ENCODE measurements at places on chromosomes 2 and 18.

GRCh38 chr2:1418566-1418965 lies 5.3 kb downstream of the TPO start:
- DNase-seq: no peak

DNA sequence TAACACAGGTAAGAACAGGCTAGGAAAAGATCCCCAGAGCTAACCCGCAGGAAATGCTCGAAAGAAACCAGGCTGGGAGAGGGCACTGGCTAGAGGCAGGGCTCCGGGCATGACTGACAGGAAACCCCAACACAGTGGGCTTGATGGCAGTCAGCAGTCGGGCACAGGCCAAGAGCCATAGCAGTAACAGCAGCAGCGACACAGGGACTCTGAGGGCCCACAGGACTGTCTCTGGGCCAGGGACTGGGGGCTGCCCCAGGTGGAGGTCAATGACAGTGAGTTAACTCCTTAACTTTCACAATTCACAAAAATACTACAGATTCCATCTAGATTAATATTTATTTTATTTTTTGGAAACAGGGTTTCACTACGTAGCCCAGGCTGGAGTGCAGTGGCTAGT lies 37.3 kb upstream of the ASPRV1 start:
- no peak for DNase-seq

GRCh38 chr2:43944915-43945314 lies 50.9 kb downstream of the LRPPRC start:
- no peak for DNase-seq

DNA sequence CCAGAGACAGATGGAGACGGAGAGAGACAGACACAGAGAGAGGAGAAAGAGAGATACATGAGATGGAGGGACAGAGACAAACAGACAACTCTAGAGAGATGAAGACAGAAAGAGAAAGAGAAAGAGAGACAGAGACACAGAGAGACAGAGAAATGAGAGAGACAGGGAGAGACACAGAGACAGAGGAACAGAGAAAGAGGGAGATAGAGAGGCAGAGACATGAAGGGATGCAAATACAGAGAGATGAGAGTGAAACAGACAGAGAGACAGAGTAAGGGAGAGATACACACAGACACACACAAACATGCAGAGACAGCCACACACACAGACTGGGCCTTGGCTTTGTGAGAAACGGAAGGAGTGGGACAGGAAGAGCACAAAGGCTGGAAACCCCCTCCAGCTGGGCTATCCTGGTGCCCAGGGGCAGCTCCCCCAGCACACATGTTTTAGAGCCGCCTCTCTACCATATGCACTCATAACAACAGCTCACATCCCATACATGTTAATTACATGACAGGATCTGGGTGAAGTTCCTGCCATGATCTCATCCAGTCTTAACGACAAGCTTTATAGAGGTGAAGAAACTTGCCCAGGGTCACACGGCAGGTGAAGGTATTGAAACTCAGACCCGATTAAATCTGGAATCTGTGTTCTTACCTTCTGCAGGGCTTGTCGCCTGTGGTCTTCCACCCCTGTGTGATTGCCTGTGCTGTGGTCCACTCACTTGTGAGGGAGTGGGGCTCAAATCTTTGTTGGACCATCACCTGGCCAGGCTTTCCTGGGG lies 32.4 kb downstream of the IL18R1 start:
- DNase-seq: no peak

DNA sequence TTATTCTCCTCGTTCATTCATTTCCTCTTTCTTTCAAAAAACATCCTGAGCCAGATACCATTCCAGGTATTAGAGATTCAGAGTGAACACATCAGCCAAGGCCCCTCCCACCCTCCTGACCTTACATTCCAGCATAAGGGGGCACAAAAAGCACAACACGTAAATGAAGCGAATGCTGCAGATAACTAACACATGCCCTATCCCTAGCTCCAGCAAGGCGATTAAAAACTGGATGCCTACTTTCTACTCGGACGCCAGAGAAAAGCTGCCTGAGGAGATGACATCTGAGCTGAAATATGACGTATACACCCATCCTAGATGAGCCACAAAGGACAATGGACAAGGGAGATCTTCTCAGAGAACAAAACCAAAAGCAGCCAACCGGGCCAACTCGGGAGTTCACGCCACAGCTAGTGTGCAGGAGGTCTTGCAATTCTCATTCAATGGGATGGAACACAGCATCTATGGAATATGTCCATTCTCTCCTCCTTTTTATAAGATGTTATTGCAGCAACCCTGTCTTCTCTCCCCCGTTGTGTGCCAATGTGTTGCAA lies 33.5 kb downstream of the FEZ2 start:
- no peak for DNase-seq

DNA sequence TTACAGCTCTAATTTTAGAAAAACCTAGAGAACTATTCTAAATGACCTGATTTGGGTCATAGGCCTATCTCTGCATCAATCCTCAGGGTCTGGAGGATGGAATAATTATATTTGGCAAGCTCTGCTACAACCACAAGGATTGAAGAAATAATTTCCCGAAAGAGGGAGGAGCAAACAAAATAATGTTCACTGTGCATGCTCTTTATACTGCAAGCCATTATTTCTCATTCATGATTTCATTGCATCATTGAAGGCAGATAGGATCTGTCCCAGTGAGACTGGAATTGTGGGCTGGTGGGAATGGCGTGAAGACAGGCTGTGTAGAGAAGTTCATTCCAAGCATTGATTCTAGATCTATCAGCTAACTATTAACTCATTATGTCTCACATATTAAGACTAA lies 12.7 kb upstream of the MAPRE2 start:
- no peak for DNase-seq

DNA sequence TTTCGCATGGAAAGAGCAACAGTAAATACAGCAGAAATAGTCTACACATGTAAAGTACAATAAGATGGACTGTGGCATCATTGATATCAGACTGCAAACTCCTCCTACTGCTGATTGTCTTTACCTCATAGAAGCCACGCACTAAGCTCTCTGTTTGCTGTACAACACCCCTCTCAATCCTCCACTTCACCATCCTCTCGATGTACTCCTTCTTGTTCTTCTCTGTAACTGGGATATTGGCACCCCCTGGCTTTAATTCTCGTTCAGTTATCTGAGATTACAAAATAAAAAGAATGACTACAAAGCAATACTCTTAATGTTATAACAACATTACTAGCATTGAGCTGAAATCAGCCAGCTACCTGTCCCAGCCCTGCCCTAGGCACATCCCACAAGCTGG lies 49.3 kb upstream of the STK17B start:
- DNase-seq: no peak

- no peak for DNase-seq
Measured at GRCh38 chr18:12911025-12911928, 27.2 kb upstream of the PTPN2 start.

- no peak for DNase-seq
Measured at GRCh38 chr2:3094999-3095958, 282.3 kb downstream of the EIPR1 start.

- no peak for DNase-seq
Measured at GRCh38 chr18:46252759-46253158, 148.6 kb downstream of the HAUS1 start.

DNA sequence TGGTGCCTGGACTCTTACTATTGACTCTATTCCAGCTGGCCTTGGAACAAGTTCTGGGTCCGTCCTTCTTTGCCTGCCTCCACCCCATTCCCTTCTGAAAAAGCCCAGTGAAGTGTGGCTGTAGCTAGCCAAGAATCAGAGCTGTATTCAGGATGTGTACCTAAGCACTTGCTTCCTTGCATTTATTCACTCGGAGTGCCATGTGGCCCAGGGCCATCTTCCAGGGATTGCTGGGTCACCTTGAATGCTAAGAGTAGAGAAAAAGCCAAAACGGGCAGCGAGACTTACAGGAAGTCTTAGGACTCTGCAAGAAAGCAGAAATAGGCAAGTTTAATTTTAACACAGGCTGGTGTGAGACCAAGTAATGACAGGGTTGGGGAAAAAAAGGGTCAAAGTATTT lies 4.1 kb downstream of the ITGA6 start:
- DNase-seq: no peak

- no peak for DNase-seq
Measured at GRCh38 chr2:120859814-120860578, 124.3 kb downstream of the GLI2 start.

GRCh38 chr18:9613550-9614400 lies 584 bp downstream of the PPP4R1 start:
- no peak for DNase-seq

GRCh38 chr18:58491113-58491696 lies 137.7 kb downstream of the ALPK2 start:
- DNase-seq: no peak

DNA sequence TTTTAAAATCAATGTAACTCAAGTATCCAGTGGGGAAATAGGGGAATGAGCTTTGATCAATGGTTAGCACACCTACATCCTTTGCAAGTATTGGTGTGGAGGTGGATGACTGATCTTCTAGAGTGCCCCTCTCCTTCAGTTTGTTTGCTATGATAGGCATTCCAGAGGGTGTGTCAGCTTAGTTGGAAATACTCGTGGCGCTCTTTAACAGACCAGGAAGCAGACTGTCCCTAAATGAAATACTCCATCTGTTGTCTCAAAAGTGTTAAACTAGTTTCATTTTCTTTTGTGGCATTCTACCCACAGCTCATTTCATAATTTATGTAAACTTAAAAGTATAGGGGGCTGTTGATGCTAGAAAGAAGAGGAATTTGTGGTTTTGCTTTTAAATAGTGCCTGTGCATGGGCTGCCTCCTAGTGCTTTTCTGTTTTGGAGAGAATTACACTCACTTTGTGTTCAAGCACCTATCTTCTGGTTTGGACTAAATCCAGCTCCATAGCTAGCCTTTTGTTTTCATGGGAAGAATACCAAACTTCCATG lies 66.2 kb downstream of the STAT1 start:
- no peak for DNase-seq

DNA sequence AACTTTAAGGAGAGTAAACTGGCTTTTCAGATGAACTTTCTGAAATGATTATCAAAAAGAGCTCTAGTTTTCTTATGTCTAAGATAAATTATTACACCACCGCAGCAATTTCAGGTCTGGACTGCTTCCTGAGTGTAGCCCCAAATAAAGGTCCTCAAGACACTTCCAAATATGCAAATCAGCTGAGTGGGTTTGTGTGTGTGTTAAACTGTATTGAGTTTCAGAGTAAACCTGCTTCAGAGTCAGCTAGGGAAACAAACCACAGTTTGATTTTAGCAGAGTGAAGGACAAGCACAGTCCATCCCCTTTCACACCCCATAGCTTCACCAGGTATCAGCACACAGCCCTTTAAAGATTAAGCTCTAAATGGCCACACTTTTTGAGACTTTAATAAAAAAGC lies 168.7 kb downstream of the NRXN1 start:
- no peak for DNase-seq

DNA sequence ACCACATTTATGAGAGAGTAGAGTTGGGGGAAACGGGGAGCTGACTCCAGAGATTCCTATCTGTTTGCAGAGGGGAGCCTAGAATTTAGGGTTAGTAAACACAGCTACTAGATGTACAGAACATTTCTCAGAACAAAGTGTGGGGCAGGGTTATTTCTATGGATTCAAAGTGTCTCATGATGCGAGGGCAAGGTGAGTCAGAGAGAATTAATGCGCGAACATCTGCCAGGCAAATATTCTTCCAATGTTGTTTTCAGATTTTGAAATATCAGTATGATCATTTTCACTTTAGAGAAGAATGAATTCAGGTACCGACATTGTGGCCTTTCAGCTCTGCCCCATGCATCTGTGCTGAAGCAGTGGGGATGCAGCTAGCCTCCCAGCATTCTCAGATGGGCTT lies 2.0 kb upstream of the DSEL start:
- DNase-seq: no peak

DNA sequence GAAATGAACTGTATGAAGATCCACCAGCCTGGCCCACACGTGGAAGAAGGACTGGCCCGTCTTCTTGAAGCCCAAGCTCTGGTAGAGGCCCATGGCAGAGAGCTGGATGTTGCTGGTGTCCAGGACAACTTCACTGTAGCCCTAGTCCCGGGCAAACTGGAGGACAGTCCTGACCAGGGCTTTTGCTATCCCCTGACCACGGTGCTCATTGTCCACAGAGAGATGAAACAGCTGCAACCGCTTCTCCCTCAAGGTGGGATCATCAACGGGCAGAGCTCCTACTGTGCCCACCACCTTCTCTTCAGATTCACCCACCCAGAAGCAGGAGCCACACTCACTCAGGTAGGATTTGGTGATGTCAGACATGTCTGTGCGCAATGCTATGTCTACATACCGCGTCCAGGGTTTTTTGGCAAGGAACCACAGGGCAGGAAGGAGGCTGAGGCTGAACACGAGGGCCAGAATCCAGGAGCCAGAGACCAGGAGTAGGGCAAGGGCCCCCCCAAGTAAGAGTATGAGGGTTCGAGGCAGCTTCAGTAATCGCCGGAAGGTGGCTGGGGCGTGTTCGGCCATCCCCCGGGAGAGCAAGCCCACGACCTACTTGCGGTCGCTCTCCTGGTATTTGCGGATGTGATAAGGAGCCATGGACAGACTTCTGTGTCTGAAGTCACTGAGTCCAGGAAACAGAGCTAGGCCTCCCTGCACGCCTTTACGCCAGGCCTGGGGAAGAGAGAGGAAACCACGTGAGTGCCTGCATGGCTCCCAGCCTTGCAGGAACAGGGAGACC lies 36.3 kb downstream of the TPRKB start:
- DNase-seq: no peak

GRCh38 chr2:211514049-211514448 lies 957.6 kb downstream of the CPS1 start:
- DNase-seq: no peak
